Osteocyte (in vitro differentiated cells): ENCODE measurements at places on chromosomes 3 and 15.

GRCh38 chr15:71812966-71813722, 2.8 kb downstream of the NR2E3 start:
- no peak overlapping the region for H3K27ac ChIP-seq
- H3K27me3 ChIP-seq, result no peaks in the 10 kb centered on the region
- H3K36me3 ChIP-seq, result peaks cover 2% of the 10 kb centered on the region
- DNase-seq, result peak; percentile 82

- peak overlapping the region; percentile 71 for H3K27ac ChIP-seq
- H3K4me3 ChIP-seq, result peak overlapping the region; percentile 88
- H3K36me3 ChIP-seq, result peaks cover 2% of the 10 kb centered on the region
- peaks cover 3% of the 10 kb centered on the region for H3K27me3 ChIP-seq
These were observed 672 bp downstream of the TFRC start for GRCh38 chr3:196081002-196081833.

- H3K27me3 ChIP-seq, result no peaks in the 10 kb centered on the region
- no peak overlapping the region for H3K27ac ChIP-seq
- no peak for DNase-seq
These were observed 189.9 kb downstream of the LPP start for GRCh38 chr3:188343894-188344293.

- no peaks in the 10 kb centered on the region for H3K36me3 ChIP-seq
- DNase-seq, result peak; percentile 77
- H3K4me1 ChIP-seq, result peaks cover 15% of the 10 kb centered on the region
These were observed 1.8 kb downstream of the ONECUT1 start for GRCh38 chr15:52788099-52788986.

DNA sequence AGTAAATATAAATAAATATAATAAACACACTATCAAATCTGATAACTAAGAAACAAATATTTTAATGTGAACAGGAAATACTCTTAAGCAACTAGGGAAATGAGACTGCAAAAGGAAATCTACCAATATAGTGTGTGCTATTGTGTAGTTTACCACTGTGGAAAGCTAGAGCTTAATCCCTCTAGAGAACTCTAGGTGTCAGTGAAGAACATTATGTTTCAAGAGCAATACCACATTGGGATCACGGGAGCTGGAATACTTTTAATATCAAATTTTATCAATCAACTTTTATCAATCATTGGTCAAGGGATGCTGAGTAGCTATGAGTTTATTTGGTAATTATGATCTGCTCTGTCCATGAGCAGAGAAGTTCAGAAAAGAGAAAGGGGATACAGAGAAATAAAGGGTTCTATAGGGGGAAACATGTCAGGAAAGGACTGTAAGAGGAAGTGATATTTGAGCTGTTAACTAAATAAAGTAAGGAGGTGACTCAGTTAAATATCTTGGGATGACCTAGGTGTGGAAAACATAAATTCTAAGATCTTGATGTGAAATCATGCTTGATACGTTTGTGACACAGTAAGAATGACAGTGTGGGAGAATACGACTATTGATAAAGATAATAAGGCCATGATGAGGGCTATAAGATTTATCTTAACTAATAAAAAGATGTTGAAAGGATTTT, 762.2 kb upstream of the ALCAM start:
- no peak overlapping the region for H3K4me3 ChIP-seq
- no peak for DNase-seq
- H3K27me3 ChIP-seq, result no peaks in the 10 kb centered on the region
- no peaks in the 10 kb centered on the region for H3K36me3 ChIP-seq
- peaks cover 10% of the 10 kb centered on the region for H3K4me1 ChIP-seq

GRCh38 chr3:64457811-64458210, 230.0 kb downstream of the ADAMTS9 start:
- H3K4me3 ChIP-seq, result no peak overlapping the region
- no peaks in the 10 kb centered on the region for H3K27me3 ChIP-seq
- peaks cover 37% of the 10 kb centered on the region for H3K4me1 ChIP-seq
- no peak overlapping the region for H3K27ac ChIP-seq
- no peaks in the 10 kb centered on the region for H3K36me3 ChIP-seq
- no peak for DNase-seq

DNA sequence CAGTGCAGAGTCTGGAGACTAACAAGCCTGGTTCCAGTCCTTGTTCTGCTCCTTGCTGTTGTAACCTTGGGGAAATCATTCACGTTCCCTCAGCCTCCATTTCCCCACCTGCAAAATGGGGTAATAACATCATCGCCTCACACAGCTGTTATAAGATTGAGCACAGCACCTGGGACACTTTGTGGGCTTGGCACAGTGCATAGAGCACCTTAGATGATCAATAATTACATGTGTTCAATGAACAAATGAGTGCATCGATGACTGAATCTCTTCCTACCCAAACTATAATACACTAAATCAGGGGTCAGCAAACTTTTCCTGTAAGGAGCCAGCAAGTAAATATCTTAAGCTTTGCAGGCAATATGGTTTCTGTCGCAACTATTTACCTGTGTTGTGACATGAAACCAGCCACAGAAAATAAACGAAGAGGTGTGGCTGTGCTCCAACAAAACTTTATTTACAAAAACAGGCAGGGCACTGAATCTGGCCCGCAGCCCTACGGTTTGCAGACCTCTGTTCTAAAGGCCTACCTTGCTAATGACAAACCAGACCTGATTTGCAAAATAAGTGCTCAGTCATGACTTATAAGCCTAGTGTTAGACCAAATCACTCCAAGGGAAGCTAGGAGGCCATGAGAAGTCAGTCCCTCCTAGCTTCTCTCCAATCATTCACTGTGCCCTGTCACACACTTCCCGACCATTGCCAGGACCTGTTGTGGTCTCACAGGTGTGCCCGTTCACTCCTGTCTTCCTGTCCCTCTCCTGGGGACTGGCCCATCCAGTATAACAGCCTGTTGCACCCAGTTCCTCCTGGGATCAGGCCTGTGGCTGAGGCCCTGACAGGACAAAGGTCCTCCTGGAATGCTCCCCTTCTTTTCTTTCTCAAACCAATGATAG, 149.4 kb upstream of the WNT5A start:
- no peak overlapping the region for H3K27ac ChIP-seq
- H3K4me1 ChIP-seq, result no peaks in the 10 kb centered on the region
- H3K36me3 ChIP-seq, result no peaks in the 10 kb centered on the region
- no peak overlapping the region for H3K4me3 ChIP-seq
- DNase-seq, result no peak

DNA sequence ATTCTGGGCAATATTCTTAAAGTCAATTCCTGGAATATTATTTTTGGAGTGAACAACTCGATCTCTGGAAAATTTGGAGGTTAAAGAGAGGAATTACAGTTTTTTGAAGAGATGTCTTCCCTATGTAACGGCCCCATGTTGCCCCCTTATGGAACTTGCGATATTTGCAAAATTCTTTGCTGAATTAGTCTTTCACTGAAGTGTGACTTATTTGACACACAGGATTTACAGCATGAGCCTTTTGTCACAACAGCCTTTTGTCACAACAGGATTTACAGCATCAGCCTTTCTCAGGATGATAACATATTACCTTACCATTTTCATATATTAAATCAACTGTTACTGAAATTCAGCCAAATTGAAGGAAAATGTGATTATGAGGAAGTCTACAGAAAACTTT, 37.8 kb upstream of the SPTSSB start:
- H3K27ac ChIP-seq, result no peak overlapping the region
- no peaks in the 10 kb centered on the region for H3K27me3 ChIP-seq
- no peak for DNase-seq
- H3K4me1 ChIP-seq, result peaks cover 29% of the 10 kb centered on the region

DNA sequence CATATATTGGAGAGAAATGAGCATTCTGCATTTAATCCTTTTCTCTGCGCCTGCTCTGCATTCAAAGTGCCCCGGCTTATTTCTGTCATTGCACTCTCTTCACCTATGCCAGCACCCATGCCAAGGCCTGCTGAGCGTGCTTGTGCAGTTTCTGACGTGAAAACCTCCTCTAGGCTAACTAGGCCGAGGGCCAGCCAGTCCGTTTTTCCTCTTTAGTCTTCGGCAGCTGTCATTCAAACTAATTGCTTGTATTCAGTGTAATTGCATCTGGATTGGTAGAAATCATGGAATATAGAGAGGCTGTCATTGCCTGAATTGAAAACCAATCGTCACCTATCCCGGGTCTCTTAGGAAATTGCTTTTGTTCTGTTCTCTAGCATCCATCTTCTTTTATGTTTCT, 94.0 kb downstream of the ARPP21 start:
- DNase-seq, result no peak
- H3K4me3 ChIP-seq, result no peak overlapping the region
- H3K4me1 ChIP-seq, result no peaks in the 10 kb centered on the region
- H3K36me3 ChIP-seq, result no peaks in the 10 kb centered on the region

GRCh38 chr15:47294765-47295259, 422.5 kb upstream of the SEMA6D start:
- peaks cover 3% of the 10 kb centered on the region for H3K27me3 ChIP-seq
- no peak overlapping the region for H3K4me3 ChIP-seq
- peaks cover 18% of the 10 kb centered on the region for H3K4me1 ChIP-seq
- H3K36me3 ChIP-seq, result no peaks in the 10 kb centered on the region
- no peak for DNase-seq

GRCh38 chr3:87546216-87546615, 269.8 kb upstream of the POU1F1 start:
- H3K4me1 ChIP-seq, result no peaks in the 10 kb centered on the region
- no peak overlapping the region for H3K4me3 ChIP-seq
- H3K27me3 ChIP-seq, result peaks cover 22% of the 10 kb centered on the region
- no peaks in the 10 kb centered on the region for H3K36me3 ChIP-seq
- no peak for DNase-seq
- no peak overlapping the region for H3K27ac ChIP-seq

DNA sequence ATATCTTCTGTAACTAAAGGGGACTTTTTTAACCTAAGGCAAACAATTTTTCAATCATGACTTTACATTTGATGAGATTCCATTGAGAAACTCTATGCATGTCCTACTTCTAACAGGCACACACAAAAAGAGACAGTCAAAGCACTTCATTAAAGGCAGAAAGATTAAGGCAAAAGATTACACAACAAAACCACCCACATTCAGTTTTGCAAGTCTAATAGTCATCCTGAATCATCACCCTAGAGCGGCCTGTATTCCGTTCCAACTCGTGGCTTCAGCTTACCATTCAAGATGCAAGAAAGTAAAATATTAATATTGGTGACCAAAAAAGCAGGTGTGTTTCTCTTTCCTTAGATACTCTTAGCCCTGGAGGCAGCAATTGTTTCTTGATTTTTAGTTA, 205.9 kb downstream of the P3H2 start:
- no peaks in the 10 kb centered on the region for H3K27me3 ChIP-seq
- H3K27ac ChIP-seq, result no peak overlapping the region
- H3K4me1 ChIP-seq, result peaks cover 14% of the 10 kb centered on the region
- no peaks in the 10 kb centered on the region for H3K36me3 ChIP-seq
- no peak for DNase-seq

DNA sequence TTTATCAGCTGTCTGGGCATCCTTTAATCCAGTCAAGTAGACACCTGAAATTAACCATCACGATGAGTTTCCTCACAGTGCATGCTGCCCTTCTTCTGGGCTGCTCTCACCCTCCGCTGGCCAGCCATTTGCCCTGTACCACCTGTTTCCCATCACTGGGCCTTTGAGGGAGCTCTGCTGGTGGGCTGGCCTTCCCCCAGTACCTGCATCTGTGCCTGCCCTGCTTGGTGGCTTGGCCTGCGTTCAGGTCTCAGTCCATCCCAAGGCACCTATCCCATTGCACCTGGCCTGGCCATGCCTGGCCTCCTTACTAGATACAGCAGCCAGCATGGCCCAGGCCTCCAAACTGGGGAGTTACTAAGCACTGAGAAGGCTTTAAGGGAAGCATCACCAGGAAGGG, 413.2 kb downstream of the NTRK3 start:
- no peak for DNase-seq
- H3K4me3 ChIP-seq, result no peak overlapping the region
- no peaks in the 10 kb centered on the region for H3K36me3 ChIP-seq
- H3K27me3 ChIP-seq, result peaks cover 3% of the 10 kb centered on the region
- no peaks in the 10 kb centered on the region for H3K4me1 ChIP-seq
- H3K27ac ChIP-seq, result no peak overlapping the region

DNA sequence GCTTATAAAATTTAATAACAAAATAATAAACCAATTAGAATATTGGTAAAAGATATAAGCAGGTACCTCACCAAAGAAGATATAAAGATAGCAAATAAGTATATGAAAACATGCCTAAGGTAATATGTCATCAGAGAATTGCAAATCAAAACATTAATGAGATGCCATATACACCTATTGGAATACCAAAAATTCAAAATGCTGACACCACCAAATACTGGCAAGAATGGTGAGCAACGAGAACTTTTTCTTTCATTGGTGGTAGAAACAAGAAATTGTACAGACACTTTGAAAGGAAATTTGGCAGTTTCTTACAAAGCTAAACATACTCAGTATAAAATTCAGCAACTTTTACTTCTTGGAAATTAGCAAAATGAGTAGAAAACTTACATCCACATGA, 346.9 kb upstream of the ROBO1 start:
- no peaks in the 10 kb centered on the region for H3K36me3 ChIP-seq
- DNase-seq, result no peak
- H3K4me1 ChIP-seq, result no peaks in the 10 kb centered on the region
- no peaks in the 10 kb centered on the region for H3K27me3 ChIP-seq
- no peak overlapping the region for H3K4me3 ChIP-seq

DNA sequence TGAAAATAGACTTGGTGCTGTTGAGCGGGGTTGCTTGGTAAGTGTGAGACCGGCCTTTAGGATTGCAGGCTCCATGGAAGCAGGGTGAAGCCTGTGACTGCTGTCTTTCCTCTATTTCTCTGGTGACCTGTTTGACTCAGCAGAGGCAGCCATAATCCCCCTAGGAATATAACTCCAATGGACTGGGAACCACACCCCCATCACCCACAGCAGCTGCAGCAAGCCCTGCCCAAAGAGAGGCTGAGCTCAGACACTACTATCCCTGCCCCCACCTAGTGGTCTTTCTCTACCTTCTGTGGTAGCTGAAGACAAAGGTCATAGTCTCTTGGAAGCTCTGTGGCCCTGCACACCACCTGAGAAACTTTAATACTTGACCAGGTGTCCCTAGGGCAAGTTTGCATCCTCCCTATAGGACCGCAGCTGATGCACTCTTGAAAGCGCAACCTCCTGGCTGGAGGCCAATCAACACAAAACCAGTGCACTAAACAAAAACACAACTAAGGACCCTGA, 133.6 kb upstream of the MRPL3 start:
- H3K36me3 ChIP-seq, result no peaks in the 10 kb centered on the region
- no peaks in the 10 kb centered on the region for H3K4me1 ChIP-seq
- no peak for DNase-seq
- no peaks in the 10 kb centered on the region for H3K27me3 ChIP-seq
- no peak overlapping the region for H3K27ac ChIP-seq
- no peak overlapping the region for H3K4me3 ChIP-seq

- H3K27ac ChIP-seq, result no peak overlapping the region
- no peaks in the 10 kb centered on the region for H3K36me3 ChIP-seq
- no peaks in the 10 kb centered on the region for H3K4me1 ChIP-seq
- no peak for DNase-seq
- peaks cover 3% of the 10 kb centered on the region for H3K27me3 ChIP-seq
These were observed 245.2 kb upstream of the IGF1R start for GRCh38 chr15:98403169-98403568.

DNA sequence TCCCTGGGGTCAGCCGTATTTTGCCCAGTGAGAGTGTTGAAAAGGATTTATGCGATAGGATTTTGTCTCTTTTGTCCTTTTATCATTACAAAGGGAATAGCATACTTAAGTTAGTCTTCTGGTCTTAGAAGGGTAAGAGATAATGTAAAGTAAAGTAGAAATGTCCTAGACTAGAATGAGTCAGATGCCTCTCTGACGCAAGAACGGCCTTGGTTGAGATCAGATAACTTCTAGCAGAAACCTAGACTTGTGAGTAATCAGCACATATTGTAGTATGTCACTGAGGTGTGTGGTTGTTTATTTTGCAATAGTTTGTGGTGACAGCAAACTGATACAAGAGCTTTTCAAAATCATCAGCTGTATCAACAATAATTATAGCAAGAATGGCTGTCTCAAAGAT, 866.1 kb downstream of the NSUN3 start:
- H3K36me3 ChIP-seq, result no peaks in the 10 kb centered on the region
- no peaks in the 10 kb centered on the region for H3K4me1 ChIP-seq
- H3K4me3 ChIP-seq, result no peak overlapping the region
- no peak overlapping the region for H3K27ac ChIP-seq
- no peaks in the 10 kb centered on the region for H3K27me3 ChIP-seq
- DNase-seq, result no peak
